ENCODE measurements at places on chromosomes 4 and X.

- DNase-seq: no peak
Observed at GRCh38 chr4:57077550-57078343, 32.4 kb downstream of the IGFBP7 start.

DNA sequence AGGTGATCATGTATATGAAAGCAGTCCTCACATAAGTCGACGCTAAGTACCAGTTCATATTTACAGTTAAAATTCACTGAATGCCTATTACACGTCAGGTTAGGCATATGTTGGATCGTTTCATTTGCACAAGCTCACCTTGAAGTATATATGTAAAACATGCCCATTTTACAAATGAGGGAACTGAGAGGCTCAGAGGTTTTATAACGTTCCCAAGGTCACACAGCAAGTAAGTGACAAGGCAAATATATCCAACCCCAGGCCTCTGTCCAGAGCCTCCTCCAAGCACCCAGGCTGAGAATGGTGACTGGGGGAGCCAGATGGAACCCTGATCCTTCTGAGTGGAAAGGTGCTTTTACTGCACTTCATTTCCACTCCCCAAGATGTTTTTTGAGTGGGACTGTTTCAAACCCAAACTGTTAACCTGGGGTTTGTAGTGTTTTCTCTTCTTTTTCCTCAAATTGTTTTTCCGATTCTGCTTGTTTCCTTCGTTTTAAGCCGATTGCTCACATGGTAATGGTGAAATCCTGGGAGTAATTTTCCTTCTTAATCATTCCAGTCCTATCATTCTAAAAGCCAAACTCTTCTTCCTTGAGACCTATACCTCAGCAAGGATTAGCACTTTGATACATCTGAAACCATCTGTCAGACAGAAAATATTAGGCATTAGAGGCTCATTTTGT lies 791 bp downstream of the SMIM20 start:
- DNase-seq: no peak

DNA sequence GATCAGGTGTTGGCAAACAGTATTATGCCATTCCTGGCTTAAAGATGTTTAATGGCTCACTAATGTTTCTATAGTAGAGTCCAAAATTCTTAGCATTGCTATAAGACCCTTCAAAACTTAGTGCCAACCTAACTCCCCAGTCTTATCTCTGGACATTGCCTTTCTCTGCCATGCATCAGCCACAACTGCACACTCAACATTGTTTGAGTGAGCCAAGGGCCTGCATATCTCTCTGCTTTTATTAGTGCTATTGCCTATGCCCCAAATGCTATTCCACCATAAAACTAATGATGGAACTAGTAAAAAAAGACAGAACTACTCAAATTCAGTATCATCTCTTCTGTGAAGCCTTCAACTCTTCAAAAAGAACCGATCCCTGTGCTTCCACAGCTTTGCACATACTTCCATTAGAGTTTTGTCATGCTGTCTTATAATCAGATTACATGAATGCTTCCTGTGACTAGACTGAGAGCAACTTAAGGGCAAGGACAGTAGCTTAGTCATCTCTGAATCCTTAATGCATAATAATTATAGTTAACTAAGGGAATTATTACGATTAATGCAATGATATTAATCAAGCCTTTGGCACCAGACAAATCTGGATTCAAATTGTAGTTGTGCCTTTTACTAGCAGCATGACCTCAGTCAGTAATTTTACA lies 53.7 kb downstream of the CHM start:
- DNase-seq: no peak

DNA sequence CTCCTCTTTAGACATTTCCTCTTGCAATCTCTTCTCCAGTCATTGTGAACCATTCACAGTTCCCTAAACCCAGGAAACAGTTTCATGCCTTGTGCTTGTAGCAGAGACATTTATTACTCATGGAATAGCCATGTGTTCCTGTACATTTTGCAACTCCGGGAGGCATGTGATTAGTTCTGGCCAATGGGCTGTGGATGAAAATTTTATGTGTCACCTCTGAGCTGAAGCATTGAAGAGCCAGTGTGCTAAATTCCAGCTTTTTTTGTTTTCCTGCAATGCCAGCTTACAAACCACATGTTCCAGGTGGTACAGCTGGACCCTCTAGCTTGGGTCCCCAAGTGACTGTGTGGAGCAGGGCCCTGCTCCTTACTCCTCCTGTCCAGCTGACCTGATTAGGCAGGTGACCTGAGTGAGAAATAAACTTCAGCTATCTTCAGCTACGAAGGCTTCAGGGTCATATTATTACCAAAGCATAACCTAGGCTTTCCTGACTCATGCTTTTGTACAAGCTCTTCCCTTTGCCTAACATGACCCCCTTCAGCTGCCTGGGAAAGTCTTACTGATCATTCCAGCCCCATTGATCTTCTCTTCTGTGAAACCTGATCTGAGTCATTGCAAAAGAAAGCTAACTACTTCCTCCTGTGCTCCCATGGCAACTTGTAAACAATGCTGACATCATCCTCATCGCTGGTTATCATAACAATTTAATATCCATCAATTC lies 200.4 kb downstream of the PTTG2 start:
- DNase-seq: no peak

DNA sequence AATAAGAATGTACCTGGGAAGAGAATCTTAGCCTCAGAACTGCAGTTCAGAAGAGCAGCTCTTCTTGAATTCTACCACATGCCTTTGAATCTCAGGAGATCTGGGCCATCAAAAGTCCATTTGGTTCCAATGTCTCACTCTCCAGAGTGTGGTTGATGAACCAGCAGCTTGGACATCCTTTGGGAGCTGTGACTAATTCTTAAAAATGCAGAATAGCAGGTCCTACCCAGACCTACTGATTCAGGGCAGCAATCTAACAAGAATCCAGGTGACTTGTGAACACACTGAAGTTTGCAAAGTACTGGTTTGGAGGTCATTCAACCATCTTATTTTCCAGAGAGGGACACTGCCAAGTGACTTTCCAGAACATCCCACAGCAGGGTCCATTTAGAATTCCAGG lies 244.7 kb downstream of the PACRGL start:
- no peak for DNase-seq

GRCh38 chr4:28354880-28355656 lies 1494.4 kb downstream of the STIM2 start:
- no peak for DNase-seq

GRCh38 chr4:94743838-94744237 lies 13.9 kb upstream of the BMPR1B start:
- DNase-seq: no peak

GRCh38 chr4:184755278-184755677 lies 21.4 kb upstream of the CENPU start:
- no peak for DNase-seq

GRCh38 chrX:137748827-137749226 lies 182.9 kb downstream of the ZIC3 start:
- DNase-seq: no peak

- DNase-seq: no peak
Observed at GRCh38 chrX:45806410-45807121, 605.9 kb upstream of the DIPK2B start.

DNA sequence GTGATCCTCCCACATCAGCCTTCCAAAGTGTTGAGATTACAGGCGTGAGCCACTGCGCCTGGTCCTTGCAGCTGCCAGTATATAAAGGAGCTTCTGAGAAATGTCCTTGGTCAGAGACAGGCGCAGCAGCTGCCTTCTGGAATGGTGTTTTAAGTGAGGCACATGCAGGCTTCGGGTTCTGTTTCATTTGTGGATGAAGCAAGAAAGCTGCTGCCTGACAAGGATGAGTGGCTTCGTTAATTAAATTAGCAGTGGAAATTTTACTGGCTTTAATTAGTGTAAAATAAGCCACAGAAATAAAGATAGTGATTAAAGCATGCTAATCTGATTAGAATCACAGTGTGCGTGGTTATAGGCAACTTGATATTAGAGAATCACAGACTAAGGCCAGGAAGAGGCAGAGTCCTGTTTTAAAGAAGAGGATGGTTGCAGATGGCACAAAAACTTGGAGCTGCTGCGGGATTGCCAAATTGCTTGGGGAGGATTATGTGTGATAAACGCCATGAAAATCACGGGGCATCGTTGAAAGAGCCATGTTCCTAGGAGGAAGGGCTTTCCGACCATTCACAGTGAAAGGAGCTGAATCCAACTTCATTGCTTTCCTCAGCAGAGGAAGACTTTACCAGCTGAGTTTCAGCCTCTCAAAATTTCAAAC lies 348.4 kb upstream of the FAT1 start:
- no peak for DNase-seq

DNA sequence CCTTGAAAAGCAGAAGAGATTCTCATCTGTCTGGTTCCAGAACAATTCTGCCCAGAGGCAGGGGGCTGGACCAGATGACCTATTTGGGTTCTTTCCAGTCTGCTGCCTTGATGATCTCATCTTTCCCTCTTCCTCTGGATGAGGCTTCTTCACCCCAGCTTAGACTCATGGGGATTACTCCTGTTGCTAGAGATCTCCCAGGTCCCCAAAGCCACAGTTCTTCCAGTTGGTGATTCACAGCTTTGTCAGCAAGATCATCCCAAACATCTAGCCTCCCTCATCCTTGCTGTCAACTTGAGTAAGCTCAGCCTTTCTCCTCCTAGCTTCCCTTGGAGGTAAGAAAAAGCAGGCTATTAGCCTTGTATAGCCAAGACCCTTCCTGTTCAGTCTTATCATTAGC lies 64.2 kb upstream of the PJA1 start:
- no peak for DNase-seq

- no peak for DNase-seq
Observed at GRCh38 chr4:103498161-103499070, 221.4 kb downstream of the TACR3 start.

All from anterior cingulate cortex (tissue), 58 donors.